ENCODE measurements at places on chromosomes 7 and 10.
A peak's percentile ranks its signal among the peaks of the same experiment; 100 is the strongest.

DNA sequence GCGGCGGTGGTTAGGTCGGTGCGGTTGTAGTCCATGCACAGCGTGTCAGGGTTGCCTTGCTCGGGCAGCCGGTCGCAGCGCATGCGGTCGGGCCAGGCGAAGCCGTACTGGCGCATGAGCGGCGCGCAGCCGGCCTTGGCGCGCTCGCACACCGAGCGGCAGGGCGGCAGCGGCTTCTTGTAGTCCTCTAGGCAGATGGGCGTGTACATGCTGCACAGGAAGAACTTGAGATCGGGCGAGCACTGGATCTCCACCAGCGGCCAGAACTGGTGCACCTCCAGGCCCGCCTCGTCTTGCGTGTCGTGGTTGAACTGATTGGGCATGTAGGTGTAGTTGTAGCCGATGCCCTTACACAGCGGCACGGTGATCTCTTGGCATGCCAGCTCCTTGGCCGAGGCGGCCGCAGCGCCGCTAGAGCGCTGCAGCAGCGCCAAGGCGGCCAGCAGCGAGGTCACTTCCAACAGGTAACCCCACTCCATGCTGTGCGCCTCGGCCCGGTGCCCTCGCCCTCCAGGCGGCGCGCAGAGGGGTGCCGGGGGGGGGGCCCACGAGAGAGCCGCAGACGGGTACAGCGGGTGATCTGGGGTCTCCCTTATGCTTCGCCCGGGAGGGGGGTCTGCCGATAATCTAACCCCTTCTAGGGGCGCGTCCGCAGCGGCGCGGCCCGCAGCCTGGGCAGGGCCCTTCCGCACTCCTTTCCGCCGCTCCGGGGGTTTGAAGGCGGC lies 983 bp downstream of the FZD8 start:
- peak; percentile 71 for DNase-seq

GRCh38 chr10:36301139-36301538 lies 659.0 kb upstream of the FZD8 start:
- DNase-seq: no peak

DNA sequence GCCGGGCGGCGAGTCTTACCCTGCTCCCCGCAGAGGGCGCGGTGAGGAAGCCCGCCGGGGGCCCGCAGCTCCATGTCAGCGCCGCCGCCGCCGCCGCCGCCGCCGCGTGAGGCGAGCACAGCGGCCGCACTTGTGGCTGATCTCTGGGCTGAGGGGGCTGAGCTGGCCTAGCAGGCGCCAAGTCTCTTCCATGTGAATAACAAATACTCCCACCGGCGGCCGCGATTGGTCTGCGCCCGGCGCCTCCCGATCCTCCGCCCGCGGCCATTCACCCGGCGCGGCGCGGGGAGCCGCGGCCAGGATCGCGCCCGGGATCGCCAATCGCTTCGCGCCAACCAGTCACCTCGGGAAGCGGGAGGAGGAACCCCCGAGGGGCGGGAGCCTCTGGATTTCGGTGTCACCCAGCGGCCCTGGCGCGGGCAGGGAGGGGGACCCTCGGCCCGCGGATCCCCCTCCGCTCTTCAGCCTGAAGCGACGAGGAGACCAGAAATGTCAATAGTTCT lies at the start of gene GRM8:
GRM8 (minus strand) TSS at position 164 of the 503 bp plus-strand sequence.
- DNase-seq: peak; percentile 39

- DNase-seq: no peak
Observed at GRCh38 chr10:133481086-133481643, 27.4 kb downstream of the SCART1 start.

- no peak for DNase-seq
Observed at GRCh38 chr10:3510741-3511140, 274.3 kb downstream of the KLF6 start.

- DNase-seq: no peak
Observed at GRCh38 chr7:129609666-129610065, 1.9 kb upstream of the NRF1 start.

- no peak for DNase-seq
Observed at GRCh38 chr7:47905076-47905920, 43.0 kb downstream of the PKD1L1 start.

- no peak for DNase-seq
Observed at GRCh38 chr10:124739119-124739921, 4.9 kb downstream of the FAM53B start.

DNA sequence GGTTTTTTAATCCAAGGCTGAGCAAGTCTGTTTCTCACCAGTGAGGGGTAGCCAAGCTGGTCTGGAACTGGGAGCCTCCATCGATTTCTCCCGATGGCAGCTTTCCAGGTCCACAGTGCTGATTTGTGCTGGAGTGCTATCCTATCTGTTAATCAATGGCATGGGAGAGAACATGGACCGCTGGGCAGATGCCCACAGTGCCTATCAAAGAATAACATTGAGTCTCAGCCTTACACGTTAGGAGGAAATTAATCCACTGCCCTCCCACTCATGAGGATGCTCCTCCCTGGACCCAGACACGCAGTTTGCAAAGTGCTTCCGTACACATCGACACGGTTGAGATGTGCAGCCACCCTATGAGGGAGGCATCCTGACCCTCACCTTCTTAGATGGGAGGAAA lies 36.0 kb upstream of the CUX1 start:
- no peak for DNase-seq

DNA sequence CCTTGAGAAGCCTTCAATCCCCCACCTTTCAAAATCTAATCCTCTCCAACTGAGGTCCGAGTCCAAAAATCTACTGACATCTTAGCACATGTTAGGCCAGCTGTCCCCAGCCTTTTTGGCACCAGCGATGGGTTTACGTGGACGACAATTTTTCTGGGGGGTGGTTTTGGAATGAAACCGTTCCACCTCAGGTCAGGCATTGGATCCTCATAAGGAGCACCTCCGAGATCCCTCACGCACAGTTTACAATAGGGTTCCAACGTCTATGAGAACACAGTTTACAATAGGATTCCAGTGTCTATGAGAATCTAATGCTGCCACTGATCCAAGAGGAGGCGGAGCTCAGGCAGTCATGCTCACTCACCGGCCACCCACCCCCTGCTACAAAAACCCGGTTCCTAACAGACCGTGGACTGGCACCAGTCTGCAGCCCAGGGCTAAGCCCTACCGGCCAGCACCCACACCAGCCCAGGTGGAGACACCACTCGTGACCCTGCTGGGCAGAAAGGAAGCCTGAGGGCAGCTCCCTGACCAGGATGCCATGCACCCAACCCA lies 107.6 kb downstream of the DIP2C start:
- DNase-seq: no peak

DNA sequence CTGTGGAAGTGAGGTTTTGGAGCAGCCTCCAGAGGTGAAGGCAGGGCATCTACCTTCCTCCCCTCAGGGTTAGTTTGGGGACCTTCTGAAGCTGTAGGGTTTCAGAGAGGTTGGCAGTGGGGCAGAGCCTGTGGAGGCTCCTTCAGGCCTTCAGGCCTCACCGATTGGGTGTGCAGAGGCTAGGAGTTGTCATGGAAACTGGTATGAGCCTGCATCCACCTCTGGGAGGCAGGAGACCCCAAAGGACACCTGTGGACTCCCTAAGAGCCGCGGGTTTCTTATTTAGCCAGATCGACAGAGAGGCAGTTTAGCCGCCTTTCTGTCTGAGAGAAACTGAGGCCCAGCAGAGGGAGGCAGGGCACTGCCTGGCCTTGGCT lies 2.0 kb downstream of the LZTS2 start:
- no peak for DNase-seq

- no peak for DNase-seq
Observed at GRCh38 chr10:14285941-14286560, 44.7 kb downstream of the FRMD4A start.

GRCh38 chr7:86904949-86905834 lies 154.3 kb downstream of the ELAPOR2 start:
- DNase-seq: peak; percentile 23

GRCh38 chr10:124357561-124357885 lies 61.2 kb downstream of the OAT start:
- DNase-seq: no peak

DNA sequence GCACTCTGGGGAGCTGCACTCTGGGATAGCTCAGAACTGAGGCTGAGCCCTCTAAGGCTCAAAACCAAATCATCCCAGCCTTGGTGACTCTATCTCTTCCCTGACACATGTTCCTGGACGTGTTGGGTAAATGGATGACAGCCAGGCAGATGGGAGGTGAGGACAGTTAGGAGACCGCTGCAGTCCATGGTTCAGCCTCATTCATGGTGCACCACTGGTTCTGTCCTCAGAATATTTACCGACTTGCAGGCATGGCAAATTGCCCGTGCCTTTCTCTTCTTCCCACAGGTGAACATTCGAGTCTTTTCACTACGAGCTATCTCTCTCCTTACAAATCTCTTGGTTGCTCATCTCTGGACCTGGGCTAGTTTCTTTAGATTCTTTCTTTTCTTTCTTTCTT lies 80.3 kb upstream of the EFCAB10 start:
- DNase-seq: no peak
